Stimulated activated CD4-positive, alpha-beta T cell treated with anti-CD3 and anti-CD28 coated beads, Interleukin-1b, Interleukin-23, amount 100 ng/mL, for 1 hour (primary cell): ENCODE measurements at places on chromosomes 11 and 22.

GRCh38 chr11:120894202-120894985 lies 129.5 kb upstream of the TBCEL start:
- no peak for DNase-seq

GRCh38 chr11:93574638-93575220 lies 31.5 kb upstream of the SMCO4 start:
- DNase-seq = no peak

DNA sequence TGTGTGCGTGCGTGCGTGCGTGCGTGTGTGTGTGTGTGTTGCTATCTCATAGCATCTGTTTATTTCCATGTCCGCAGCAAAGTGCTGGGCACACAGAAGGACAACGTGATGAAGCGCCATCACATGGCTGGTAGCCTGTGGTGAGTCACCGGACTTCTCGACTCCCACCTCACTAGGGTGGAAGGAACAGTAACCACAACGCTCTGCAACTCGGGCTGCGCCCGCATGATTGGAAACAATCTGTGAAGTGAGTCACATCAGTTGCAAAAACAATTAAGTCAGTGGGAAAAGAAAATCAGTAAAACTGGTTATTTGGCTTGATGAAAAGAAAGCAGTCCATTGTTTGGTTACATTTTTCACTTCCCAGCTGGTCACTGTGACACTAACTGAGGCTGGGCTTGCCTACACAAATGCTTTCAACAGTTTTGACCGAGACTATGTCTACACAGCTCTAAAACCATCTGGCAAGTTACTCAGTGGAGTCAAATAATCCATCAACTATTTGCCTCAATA lies 437.3 kb upstream of the CADM1 start:
- DNase-seq = no peak

DNA sequence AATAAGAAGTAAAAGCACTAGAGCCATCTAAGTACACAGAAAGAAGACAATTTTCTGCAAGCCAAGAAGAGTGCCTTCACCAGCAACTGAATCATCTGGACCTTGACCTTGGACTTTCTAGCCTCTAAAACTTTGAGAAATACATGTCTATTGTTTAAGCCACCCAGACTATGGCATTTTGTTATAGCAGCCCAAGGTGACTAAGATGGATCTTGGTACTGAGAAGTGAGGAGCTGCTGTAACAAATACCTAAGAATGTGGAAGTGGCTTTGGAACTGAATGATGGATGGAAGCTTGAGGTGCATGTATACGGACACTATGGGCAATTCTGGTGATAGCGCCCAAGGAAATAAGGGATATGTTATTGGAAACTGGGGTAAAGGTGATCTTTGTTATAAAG lies 14.9 kb downstream of the CFAP300 start:
- no peak for DNase-seq

DNA sequence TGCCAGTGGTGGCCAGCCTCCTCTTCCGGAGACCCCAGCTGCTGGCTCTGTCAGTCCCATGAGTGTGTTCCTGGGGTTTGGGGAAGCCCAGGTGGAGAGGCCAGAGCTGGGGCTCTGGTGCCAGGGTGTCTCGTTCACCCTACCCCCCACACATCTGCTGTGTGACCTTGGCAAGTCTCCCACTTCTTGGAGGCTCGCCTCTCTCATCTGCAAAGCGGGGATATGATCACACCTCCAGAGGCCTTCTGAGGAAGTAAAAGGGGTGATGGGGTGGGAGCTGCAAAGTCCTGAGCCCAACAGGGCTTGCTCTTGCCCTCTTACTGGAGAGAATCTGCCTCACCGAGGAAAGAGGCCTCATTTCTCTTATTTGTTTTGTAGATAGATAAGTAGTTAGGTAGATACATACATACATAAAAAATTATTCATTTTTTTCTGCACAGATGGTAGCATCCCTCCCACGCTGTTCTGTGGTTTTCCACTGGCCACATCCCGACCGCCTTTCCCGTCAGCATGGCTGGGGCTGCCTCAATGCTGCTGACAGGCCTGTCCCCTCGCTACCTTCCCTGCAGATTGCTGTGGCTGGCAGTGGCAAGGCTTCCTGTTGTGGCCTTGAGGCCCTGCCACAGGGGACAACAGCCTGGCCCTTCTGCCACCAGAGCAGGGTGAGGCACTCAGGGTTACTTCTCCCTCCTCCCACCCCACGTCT lies 23.9 kb downstream of the MYO7A start:
- no peak for DNase-seq

- peak; percentile 6 for DNase-seq
These were observed 18.8 kb downstream of the DDX25 start for GRCh38 chr11:125923012-125923579.

DNA sequence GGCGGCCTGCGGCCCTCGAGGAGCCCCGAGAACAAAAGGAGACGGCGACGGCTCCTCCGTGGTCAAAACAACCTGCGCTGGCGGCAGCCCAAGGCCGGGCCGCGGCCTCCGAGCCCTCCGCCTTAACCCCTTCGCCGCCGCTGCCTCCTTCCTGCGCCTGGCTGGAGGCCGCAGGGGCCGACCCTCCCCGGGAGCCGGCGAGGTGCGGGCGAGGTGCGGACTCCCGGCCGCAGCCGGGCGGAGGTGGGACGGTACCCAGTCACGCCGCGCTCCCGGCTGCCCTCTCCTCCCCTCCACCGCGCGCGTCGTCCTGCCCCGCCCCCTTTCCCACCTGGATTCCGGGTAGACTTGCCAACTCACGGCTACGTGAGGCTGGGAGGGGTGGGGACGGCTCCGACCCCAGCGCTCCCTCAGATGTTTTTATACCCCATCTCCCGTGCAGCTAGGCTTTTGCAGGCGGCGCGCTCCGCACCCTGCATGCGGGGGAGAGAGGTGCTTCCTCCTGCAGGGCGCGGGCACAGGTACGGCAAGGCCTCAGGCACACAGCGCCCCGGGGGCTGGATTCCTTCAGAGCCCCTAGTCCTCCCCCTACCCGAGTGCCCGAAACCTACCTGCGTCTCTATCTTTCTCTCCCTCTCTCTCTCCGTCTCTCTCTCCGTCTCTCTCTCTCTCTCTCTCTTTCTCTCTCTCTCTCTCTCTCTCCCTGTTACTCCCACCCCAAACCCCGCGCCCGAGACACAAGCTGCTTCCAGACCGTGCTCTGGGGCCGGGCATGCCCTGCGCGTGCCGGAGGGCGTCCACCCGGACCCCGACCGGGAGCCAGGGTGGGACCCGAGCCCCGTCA lies 2.0 kb downstream of the PDGFB start:
- no peak for DNase-seq

GRCh38 chr11:31529701-31530100 lies 20.1 kb downstream of the ELP4 start:
- DNase-seq = no peak

DNA sequence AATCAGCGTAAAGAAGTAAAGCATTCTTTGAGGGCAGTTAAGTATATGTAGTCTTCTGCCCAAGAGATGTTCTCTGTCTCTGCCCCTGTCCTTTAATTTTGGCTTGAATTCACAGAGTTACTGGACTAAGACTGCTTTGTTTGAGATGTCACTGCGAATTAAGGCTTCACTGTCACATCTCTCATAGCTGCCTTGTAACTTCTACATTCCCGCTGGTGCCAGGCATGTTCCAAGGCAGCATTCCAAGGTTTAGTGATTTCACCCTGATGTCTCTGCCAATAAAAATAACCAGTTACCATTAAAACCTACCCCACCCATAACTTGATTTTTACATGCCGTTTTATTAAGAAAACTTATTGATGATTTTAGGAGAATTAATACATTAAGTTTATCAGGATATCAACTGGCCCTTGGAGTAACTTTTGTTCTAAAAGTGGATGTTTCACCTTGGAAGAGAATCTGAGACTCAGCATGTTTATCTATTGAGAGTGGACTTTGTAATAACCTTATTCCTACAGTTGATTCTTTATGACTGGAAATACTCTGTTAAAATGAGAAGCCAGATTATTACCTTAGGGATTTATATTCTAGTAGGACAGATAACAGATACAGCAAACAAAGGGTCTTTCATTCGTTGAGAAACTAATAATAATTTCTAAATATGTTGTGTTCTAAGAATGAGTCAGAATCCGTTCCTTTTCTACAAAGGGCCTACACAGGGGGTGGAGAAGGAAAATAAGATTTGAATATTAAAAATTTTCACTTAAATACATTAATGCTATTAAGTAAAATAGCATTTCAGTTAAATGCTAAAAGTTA lies 110.2 kb downstream of the UVRAG start:
- DNase-seq = no peak

DNA sequence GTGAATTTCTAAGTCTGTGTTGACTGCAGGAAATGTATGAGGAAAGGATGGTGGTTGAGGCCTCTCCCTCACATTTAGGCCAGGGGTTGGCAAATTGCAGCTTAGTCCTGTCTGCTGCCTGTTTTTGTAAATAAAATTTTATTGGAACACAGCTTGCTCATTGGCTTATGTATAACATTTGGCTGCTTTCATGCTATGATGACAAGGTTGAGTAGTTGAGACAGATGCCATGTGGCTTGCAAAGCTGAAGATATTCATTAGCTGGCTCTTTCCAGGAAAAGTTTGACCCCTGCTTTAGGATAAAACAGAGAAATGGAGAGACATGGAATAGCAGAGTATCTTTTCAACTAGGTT lies 46.2 kb downstream of the BCR start:
- DNase-seq = no peak

- DNase-seq = no peak
These were observed 62.6 kb upstream of the PRSS23 start for GRCh38 chr11:86737737-86738136.

- DNase-seq = no peak
These were observed 870.6 kb upstream of the LRRC4C start for GRCh38 chr11:42329929-42330565.

- DNase-seq = no peak
These were observed 20.6 kb downstream of the OR52A5 start for GRCh38 chr11:5117588-5117987.

DNA sequence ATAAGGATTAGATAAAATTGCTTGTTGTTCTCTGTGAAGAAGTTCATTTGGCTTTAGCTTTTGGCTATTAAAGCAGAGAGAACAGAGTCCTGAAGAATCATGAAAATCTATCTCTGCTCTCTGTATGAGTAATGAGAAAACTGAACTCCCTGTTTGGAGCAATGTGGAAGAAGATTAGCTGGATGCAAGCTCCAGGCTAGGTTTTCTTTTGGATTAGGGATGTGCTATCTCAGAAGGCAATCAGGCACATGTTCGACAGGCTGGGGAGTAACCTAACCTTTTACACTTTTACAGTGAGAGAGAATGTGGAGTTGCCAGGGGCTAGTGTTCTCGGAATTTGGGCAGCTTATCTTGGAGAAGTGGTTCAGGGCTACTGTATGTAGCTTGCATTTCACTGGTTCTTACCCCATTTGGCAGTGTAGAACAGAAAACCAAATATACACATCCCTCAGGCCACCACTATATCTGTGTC lies 8.5 kb upstream of the SLN start:
- DNase-seq = no peak

- DNase-seq = no peak
These were observed 141.6 kb downstream of the TRPC6 start for GRCh38 chr11:101442171-101442570.

GRCh38 chr11:108958368-108959104 lies 293.7 kb downstream of the DDX10 start:
- DNase-seq = no peak

GRCh38 chr11:44450295-44450932 lies 115.0 kb upstream of the CD82 start:
- no peak for DNase-seq

GRCh38 chr11:84056653-84057376 lies 770.6 kb upstream of the CCDC90B start:
- DNase-seq = no peak

GRCh38 chr11:34750692-34751405 lies 130.0 kb downstream of the EHF start:
- no peak for DNase-seq

- DNase-seq = no peak
These were observed 8.0 kb upstream of the NUP160 start for GRCh38 chr11:47856186-47856585.

DNA sequence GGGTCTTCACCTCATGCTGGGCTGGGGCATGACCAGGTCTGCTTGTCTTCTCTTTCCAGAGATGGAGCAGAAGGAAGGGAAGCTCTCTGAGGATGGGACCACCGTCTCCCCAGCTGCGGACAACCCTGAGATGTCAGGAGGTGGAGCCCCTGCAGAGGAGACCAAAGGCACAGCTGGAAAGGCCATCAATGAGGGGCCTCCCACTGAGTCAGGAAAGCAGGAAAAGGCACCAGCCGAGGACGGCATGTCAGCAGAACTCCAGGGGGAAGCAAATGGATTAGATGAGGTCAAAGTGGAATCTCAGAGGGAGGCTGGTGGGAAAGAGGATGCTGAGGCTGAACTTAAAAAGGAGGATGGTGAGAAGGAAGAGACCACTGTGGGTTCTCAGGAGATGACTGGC lies 5.2 kb downstream of the SMTNL1 start:
- DNase-seq = no peak
